ENCODE measurements at places on chromosomes 4 and X.

- no peak for DNase-seq
Observed at GRCh38 chr4:122959981-122960610, 37.7 kb upstream of the NUDT6 start.

GRCh38 chr4:70533211-70533610 lies 14.8 kb downstream of the AMTN start:
- no peak for DNase-seq

- DNase-seq = no peak
Observed at GRCh38 chr4:19736968-19737756, 514.5 kb upstream of the SLIT2 start.

- no peak for DNase-seq
Observed at GRCh38 chr4:33959519-33959918, 2284.8 kb downstream of the ARAP2 start.

DNA sequence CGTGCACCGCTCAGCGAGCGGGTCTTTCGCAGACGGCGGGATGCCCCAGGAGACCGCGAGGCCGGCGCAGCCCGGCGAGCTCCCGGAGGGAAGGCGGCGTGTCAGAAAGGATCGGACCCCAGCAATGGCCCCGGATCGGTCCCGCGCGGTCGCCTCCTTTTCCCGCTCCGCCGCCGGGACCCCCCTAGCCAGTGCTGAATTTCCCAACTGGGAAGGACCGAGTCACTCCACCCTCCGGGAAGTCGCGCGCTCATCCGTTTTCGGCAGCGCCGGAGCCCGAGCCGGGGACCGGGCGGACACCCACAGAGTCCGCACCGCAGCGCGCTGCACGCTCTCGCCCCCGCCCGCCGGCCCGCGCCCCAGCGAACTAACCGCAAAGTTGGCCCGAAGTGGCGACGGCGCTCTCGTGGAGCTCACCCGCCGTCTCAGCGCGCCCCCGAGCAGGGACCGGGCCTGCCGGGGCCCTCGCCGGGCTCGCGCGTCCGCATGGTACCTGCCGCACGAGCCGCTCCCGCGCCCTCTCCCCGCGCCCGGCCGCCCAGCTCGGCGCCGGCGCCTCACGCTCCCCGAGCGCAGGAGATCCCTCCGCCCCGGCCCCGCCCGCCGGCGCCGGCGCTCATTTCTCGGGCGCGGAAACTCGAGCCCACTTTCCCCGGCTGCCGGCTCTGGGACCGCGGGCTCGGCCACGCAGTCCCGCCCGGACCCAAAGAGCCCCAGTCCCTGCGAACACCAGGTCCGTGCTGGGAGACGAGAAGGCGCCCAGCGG lies at the start of gene FAT1:
FAT1 (minus strand) TSS at position 565 of the 766 bp plus-strand sequence. CDS start 14,029 bp downstream, outside the sequence.
- no peak for DNase-seq

- DNase-seq = no peak
Observed at GRCh38 chrX:137926090-137926489, 360.2 kb downstream of the ZIC3 start.
